ENCODE measurements at places on chromosomes 13 and 19.
A peak's percentile ranks its signal among the peaks of the same experiment; 100 is the strongest.

DNA sequence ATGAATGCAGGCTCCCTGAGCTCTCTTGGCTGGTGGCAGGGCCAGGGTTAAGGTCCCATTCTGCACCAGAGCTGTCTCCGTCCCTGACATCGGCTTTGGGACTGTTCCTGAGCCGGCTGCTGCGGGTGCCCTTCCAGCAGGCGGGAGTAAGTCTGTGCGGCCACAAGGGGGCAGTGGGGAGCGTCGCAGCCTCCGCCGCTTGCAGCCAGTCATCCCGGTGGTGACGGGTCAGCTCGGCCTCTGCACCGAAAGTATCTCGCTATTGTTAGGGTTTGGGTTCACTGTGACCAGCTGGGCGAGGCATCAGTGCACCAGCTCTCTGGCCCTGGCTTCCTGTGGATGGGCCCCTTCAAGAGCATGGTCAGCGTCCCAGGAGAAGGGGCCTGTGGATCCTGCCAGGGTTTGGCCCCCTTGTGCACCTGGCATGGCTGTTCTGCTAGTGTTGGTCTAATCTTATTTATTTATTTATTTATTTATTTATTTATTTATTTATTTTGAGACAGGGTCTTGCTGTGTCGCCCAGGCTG, 15.1 kb downstream of the NDUFB7 start:
- peak; percentile 91 for DNase-seq

GRCh38 chr19:54209811-54210494, 9.3 kb downstream of the RPS9 start:
- no peak for DNase-seq

- DNase-seq = no peak
Measured at GRCh38 chr13:74115133-74115532, 19.1 kb downstream of the KLF12 start.

- peak; percentile 96 for DNase-seq
Measured at GRCh38 chr19:18233224-18233825, 7.1 kb upstream of the PDE4C start.

GRCh38 chr13:48641404-48641803, 12.3 kb upstream of the CYSLTR2 start:
- no peak for DNase-seq

DNA sequence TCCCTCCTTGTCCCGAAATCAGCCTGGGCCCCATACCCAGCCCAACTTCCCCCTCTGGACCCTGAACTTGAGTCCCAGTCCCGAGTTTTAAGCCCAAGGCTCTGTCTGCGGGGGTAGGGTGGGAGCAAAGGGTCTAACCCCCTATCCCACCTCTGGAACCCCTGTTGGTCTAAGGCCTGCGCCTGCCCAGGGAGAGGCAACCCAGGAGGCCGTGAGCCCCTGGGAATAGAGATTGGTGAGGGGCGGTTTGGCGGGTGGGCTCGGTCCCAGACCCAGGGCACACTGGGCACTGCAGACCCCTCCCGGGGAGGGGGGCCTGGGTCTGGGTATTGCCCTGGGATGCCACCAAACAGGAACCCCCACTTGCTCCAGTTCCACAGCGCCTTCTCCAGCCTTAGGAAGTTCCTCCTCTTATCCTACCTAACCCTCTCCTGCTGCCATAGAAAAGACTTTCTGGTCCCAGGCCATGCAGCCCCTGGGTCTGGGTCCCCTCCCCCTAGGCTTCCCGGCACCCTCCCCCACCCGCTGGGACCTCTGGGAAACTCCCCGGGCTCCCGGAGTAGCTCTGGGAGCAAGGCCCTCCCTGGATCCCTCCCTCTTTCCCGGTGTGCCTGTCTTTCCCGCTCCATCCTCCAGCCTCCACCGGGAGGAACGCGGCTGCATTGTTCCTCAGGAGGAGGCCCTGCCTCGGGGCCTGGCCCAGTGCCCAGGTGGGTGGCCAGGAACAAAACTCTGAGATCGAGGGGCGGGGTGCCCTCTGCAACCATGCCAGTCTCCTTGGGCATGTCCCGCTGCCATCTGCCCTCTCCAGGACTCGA, 33.6 kb upstream of the NANOS3 start:
- DNase-seq = peak; percentile 52

GRCh38 chr13:49806126-49806536, 13.6 kb upstream of the KPNA3 start:
- no peak for DNase-seq

DNA sequence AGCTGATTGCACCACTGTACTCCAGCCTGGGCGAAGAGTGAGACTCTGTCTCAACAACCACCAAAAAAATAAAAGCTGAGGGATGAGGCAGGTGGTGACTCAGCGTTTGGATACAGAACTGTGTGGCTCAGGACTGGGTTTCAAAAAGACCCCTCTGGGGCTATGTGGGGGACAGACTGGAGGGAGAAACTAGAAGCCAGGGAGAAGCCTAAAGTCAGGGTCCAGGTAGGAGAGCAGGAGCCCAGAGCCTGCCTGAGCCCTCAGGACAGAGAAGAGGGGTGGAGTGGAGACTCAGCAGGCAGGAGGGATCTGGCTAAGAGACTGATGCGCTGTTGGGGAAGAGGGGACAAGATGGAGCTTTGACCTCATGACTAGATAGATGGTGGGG, 1.8 kb upstream of the CD37 start:
- DNase-seq = no peak

DNA sequence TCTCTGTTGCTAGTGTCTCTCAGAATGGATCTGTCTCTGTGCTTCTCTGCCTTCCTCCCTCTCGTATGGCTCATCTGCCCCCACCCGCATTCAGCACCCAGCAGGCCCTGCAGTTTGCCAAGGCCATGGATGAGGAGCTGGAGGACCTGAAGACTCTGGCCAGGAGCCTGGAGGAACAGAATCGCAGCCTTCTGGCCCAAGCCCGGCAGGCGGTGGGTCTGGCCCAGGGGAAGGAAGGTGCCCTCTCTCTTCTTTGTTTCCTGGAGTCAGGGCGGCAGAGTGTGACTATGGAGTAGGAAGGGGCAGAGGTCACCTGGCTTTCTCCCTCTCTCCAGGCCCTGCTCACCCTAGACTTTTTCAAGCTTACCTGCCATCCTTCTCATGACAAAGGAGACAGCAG, 10.9 kb downstream of the KASH5 start:
- no peak for DNase-seq

DNA sequence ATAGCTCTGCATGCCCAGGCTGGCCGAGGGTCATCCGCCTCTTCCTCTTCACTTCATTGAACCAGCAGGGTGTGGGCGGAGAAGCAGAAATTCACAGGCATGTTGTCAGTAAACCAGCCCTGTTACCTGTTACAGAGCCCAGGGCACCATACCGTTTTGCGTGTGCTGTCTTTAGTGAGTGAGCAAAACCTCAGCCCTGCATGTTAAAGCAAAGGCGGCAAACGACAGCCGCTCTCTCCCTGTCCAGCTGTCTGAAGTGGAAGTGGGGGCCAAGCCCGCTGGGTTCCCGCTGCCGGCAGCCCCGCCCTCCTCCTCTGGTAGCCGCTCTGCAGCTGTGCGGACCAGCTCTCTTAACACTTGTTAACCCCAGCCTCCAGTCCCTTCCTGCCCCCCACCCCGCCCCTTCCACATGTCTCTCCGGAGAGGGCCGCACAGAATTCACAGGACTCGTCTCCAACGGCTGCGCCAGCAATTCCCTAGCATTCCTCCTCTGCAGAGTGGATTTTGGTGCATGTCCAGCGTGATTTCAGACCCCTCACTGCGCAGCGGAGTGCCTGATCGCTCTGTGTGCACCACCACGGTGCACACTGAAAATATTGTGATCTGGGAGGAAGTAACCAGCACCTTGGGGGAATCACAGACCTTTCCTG, 12.7 kb downstream of the KLHL26 start:
- peak; percentile 46 for DNase-seq

GRCh38 chr19:37470216-37470615, 1.1 kb downstream of the ZNF570 start:
- DNase-seq = no peak

- DNase-seq = peak; percentile 93
Measured at GRCh38 chr13:32031025-32031814, at the start of gene FRY. TSS of gene FRY (plus strand) at chr13:32031774. CDS start at chr13:32031796, 22 bp downstream.

DNA sequence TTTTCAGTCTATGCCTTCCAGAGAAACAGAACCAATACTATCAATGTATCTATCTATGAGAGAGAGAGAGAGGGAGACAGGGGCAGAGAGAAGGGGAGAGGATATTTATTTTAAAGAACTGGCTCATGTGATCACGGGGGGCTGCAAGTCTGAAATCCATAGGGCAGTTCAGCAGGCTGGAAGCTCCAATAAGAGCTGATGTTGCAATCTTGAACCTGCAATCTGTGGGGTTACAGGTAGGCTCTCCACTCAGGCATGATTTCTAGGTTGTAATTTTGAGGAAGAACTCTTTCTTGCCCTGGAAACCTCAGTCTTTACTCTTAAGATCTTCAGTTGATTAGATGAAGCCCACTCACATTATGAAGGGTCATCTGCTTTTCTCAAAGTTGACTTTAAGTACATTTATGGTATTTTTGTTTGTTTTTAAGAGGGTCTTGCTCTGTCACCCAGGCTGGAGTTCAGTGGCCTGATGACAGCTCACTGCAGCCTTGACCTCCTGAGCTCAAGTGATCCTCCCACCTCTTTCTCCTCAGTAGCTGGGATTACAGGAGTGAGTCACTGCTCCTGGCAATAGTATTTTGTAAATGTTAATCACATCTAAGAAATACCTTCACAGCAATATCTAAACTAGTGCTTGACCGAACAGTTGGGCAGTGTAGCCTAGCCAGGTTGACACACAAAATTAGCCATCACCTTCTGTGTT, 376.4 kb downstream of the FGF9 start:
- no peak for DNase-seq

DNA sequence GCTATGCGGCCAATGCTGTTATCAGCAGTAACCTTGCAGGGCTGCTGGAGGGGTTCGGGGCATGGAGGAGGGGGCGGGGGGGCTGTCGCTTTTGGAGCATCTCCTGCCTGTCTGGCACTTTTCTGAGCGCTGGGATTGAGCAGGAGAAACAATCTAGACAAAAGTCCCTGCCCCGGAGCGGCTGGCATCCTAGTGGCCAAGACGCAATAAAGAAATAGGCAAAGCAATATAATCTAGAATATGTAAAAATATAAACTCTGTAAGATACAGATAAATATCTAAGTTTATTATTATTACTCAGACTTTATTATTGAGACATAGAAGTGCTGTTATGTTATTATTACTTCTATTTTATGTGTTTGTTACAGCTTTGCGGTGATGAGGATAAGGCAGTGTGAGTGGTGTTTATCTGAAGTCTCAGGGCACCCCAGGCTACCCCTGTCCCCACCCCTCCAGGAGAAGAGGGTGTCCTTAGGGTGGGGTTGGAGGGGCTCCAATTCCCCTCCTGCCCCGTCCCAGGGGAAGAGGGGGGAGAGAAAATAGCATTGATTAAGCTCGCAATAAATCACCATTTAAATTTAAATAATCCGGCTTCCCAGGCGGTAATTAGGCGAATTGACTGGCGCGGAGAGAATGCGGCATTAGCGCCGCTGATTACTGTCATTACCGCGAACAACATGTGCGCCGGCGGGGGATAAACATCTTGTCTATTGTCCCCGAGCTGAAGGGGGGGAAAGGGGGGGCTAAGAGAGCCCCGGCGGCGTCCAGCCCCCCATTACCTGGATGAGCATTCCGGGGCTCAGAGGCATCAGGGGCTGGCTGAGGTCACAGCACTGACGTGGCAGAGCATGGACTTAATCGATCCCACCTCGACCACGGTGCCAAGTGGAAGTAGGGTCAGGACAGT, 3.2 kb downstream of the NPAS1 start:
- DNase-seq = peak; percentile 86

DNA sequence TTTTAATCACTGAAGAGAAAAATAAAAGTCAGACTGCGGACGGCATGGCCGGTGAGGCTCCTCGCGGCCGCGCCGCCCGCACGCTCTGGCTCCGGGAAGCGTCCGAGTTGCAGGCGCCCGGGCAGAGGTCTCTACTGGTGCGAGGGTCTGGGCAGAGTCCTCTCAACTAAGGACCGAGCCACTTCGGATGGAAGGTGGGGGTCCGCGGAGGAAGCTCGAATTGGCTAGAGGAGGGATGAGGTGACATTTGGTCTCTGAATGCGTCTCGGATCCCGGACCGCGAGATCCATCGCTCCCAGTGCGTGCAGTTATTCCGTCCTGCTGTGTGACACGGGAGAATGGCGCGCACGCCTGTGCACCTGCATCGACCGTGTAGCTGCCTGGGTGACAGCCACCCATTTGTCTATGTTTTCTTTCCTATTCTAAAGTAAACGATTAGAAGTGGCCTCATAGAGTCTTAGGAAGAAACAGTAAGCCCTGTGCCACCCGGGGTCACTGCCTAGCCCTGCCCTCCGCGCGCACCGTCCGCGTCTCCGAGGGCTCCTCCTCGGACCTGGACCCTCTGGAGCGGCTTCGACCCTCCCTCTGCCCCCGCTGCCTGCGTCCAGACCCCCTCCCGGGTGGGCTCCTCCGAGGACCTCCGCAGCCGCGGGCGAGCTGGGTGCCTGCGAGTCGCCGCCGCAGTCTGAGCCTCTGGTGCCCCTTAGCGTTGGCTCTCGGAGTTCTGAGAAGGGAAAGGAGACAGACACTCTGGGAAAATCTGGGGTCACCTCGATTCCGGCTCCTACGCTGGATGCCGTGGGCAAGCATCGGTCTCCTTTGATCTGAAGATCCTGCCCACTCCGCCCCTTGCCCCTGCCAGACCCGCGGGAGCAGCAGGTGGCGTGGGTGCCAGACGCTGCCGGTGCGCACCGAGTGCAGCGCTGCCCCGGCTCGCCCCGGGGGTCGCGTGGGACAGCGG, 347.4 kb downstream of the LIG4 start:
- peak; percentile 83 for DNase-seq

GRCh38 chr19:11106477-11106876, 17.2 kb downstream of the LDLR start:
- DNase-seq = no peak

DNA sequence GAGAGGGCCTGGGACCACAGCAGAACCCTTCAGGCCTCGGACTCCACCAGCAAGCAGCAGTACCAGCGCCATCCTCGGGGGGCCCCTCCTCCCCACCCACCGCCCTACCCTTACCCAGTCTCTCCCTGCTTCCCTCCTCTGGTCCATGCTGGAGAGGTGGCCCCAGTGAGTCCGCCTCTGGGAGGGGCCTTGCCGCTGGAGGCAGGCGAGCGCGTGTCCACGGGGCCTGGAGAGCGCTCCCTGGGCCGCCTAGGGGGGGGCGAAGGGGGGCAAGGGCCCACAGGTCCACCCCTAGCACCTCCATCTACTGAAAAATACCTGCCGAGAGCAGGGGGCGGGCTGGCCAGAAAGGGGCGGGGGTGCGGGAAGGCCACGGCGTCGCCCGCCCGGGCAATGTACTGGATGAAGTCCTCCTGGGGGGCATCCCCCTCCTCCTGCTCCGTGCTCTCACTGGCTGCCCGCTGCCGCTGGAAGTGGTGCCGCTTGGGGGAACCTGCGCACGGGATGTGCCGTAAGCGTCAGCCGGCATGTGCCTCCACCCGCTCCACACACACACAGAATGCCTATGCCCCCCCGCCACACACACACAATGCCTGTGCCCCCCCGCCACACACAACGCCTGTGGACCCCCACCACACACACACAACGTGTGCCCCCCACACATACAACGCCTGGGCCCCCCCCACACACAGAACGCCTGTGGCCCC, 6.9 kb downstream of the CBARP start:
- DNase-seq = no peak

All from neural progenitor cell (in vitro differentiated cells).